ELR (cell line): ENCODE measurements at places on chromosomes 1 and 21.

DNA sequence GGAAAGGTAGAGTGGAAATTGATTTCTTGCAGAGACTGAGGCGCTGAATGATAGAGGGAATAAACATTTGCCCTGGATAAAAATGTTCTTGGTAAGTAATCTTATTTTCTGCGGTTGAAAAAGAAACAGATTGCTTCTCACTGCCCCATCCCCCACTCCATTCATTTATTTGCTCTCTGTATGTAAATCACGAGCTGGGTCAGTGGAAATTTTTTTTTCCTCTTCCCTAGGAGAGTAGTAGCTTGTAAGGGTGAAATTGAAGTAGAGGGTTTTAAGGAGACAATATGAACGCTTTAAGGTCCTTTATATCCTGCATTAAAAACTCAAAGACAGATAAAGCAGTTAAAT, 1.4 kb upstream of the BRINP3 start:
- DNase-seq = peak; percentile 24

DNA sequence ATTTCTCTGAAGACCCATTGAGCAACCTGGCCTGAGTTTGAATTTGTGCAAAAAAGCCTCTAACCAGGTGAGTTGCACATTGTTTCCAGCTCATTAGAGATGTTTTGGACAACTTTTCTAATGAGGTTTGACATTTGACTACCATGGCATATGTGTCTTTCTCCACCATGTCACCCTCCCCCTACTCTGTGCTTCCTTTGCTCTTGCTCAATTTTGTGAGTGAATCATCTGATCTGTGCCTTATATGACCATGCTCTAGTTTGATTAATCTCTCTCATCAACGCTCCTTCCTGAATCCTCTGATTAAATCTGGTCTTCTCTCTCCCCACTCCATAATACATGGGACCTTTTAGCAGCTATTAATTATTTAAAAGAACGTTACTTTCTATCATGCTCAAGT, 144.8 kb upstream of the SAMSN1 start:
- no peak for DNase-seq

DNA sequence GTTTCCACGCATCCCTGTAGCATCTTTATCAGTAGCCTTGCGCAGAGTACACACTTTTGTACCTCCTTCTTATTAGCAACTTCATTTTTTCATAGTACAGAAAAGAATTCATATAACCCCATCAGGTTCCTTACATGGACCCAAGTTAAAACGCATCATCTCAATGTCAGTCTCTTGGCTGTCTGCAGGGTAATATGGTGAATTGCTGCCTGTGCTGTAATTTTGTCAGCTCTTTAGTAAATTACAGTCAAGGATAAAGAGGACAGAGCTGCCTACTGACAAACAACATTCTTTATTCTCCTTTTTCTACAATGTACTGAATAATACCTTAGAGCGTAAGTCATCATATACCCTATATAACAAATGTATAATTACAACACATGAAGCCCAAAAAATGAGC, 222.5 kb downstream of the MRPL39 start:
- no peak for DNase-seq

DNA sequence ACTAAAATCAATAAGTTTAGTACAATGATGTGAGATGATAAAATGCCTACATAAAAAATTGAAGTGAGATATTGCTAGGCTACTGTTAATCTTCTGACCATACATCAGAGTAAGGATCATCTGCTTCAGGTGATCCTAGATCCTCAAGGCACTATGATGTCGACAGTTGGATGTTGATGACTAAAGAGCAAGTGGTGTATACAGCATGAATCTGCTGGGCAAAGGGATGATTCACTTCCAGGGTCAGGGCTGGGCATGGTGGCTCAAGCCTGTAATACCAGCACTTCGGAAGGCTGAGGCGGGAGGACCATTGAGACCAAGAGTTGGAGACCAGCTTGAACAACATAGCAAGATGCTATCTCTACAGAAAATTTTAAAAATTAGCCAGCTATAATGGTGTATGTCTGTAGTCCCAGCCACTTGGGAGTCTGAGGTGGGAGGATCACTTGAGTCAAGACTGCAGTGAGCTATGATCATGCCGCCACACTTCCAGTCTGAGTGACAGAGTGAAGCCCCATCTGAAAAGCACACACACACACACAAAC, 24.6 kb downstream of the NUF2 start:
- DNase-seq = peak; percentile 79

DNA sequence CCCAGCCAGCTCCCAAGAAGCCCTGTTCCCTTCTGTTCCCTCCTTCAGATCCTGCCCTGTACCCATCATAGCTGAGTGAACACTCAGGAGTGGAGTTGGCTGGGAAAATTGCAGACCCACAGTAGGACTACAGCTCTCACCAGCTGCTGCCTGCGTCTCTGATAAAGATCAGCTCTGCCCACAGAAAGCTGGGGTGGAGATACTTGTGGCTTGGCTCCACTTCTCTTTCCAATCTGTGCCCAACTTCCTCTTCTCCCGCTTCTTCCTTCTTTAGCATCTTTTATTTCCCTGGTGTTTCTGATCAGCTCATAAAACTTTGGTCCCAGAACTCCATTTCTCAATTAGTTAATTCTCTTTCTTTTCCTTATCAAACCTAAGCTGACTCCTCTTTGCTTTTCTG, 5.5 kb upstream of the CD1A start:
- no peak for DNase-seq

DNA sequence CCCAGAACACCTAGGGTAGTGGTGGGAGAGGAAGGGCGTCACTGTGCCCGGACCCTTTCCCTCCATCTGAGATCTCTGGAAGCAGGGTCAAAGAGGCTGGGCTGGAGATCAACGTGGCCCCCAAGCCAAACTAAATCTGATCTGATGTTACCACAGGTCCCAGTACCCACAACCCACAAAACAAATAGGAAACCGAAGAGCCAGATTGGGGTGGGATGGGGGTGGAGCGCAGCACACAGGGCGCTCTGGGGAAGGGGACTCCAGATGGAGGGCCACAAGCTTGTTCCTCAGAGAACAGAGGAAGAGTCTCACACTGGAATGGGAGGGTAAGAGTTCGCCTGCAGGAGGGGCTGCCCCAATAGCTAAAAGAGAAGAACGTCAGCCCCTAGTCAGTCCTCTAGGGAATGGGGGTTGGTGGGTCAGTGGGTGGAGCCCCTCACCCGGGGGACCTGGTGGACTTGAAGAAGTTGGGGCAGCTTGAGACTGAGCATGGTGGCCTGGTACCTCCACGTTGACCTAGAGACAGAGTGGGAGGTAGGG, 1.5 kb downstream of the PAQR6 start:
- DNase-seq = no peak

GRCh38 chr1:55827350-55827749, 612.2 kb upstream of the USP24 start:
- peak; percentile 89 for DNase-seq

- DNase-seq = no peak
Measured at GRCh38 chr1:171883849-171884248, 42.6 kb downstream of the DNM3 start.

GRCh38 chr21:42835611-42836401, 43.5 kb downstream of the WDR4 start:
- DNase-seq = no peak

GRCh38 chr1:46399307-46399706, 5.2 kb downstream of the FAAH start:
- DNase-seq = no peak

- no peak for DNase-seq
Measured at GRCh38 chr1:218468711-218469110, 123.6 kb downstream of the TGFB2 start.

DNA sequence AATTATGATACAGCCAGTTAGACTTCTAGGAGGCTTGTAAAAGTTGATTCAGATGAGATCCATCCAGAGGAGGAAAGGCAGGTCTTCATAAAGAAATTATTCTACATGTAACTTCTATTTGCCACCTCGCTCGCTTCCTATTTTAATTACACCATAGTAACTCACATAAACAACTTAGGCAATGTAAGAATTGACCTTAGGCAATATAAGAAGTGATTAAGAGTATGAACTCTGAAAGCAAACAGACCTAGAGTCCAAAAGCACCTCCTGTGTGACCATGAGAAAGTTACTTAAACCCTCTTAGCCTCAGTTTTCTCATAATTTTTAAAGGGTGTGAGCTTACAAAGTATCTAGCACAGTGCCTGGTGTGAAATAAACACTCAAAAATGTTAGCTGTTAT, 192.7 kb upstream of the NFIA start:
- DNase-seq = no peak

DNA sequence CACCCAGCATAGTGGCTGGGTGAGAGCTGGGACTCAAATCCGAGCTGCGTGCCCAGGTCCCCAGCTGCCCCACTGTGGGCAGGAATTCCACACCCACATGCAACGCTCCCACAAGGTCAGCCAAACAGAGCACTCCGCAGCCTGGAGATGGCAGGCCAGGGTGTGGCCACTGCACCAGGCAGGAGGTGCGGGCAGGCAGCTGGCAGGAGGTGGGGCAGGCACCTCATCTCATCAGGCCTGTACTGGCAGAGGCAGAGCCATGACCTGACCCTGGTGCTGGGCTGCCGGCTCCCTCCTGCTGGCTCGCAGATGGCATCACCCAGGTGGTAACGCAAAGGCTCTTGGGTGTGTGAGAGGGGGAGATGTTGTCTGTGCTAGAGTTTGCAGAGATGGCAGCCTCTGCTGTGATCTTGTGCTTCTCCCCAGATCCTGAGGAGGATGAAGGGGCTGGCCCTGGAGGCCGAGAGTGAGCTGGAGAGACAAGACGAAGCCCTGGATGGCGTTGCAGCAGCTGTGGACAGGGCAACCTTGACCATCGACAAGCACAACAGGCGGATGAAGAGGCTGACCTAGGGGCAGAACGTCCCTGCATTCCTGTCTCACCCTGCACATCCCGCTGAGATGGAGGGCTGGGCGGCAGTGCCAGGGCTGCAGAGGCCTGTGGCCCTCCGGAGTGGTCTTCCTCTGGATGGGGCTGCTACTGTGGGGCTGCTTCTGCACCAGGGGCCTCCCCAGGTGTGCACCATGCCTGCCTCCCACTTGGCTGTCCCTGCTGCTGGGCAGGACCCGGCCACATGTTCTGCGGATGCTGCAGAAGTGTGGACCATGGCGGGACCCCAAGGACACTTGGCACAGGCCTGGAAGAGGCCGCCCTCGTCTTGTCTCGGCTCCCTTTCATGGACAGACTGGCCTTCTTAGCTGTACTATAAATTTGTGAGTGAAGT, 35.1 kb upstream of the PRSS38 start:
- no peak for DNase-seq
